Osteoblast (primary cell): ENCODE measurements at places on chromosomes 11 and 22. TPM values are rescaled to one million over a fixed set of nuclear protein-coding genes. Genes with fewer than 3 reads are reported as not detected.

GRCh38 chr22:49380095-49380827 is 447.4 kb downstream of the BRD1 start:
- no peak for DNase-seq

DNA sequence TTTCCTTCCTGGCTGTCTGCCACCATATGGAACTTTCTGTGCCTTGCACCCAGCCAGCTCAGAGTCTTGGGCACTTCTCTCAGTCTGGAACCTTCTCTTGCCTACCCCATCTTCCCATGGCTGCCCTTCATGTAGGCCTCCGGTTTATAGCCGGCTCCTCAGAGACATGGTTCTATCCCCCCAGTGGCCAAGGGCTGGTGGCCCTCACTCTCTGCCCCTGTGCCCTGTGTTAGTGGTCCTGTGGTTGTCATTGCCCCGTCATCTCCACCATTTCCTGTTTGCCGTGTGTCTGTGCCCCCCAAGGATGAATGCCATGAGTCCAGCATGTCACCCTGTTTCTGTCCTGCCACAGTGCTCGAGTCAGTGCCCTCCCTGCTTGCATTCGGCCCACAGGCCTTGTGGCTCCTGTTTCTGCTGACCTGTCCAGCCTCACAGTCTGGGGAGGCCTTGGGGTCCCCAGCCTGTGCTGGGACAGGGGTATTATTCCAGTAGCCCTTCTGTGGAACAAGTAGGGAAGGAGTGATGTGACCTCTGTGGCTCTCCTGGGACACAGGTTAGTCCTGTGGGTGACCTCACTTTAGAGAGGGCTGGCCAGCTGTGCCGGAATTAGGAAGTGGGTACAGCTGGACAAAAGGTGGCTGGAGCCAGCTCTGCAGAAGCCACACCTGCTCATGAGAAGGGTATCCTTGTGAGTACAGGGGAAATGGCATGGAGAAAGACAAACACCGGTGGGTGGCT is 30.7 kb downstream of the ST3GAL4 start:
- DNase-seq, result no peak

- DNase-seq, result no peak
Measured at GRCh38 chr11:16613262-16613511, 125.3 kb upstream of the C11orf58 start.

DNA sequence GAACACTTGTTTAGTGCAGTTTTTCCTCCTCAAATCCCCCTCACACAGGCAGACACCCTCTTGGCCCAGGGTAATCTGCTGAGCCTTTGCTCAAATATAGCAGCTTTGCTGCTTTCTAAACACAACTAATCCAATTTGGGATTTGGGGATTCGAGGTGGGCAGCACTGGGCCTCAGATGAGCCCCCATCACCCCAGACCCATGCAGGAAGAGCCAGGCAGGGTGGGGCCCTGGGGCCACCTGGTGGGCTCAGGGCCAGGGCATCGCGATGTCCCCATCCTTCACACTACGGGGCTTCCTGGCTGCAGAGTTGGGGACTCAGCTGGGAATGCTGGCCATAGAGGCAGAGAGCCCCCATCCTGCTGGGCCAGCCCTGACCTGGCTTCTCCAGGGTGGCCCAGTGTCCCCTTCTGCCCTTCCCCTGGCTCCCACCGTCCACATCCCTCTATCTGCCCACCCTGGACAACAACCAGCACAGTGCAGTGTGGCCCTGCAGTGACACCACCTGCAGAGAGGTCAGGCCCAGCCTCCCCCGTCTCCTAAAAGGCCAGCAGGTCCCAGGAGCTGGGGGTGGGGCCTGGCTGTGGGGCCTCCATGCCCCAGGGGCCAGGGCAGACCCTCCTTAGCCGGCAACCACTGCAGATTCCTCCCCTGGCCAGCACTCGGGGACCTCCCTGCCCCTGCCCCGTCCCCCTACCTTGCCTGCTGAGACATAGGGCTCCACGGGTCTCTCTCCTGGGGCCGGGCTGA is 56.6 kb upstream of the CCDC188 start:
- no peak for DNase-seq

GRCh38 chr11:118406599-118407166 is 5.3 kb downstream of the ATP5MG start:
- no peak for DNase-seq

DNA sequence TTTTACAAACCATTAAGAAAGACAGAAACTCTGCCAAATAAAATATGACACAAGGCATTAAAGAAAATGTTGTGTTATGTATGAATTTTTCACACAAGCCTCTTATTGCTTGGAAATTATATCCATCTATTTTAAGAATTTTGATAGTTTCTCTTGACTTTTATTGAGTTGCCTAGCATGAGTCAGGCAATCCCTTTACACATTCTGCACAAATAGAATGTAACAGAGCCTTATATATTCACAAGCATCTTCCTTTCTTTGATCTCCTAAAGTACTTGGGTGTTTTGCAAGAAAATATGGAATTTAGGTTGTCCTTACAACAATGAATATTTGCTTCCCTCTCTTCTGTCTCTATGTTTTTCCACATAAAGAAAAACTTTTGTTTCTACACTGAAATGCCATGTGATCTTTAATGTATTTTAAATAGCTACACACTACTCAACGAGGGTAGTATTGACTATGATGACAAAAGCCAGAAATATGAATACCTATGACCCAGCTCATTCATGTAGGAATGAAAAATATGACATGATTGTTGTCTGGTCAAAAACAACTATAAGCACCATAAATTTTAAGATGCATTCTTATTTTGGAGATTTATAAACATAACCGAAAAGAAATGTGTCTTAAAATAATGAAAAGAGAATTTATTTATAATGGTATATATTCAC is 398.8 kb downstream of the GUCY1A2 start:
- DNase-seq, result no peak

GRCh38 chr11:69819541-69820070 is 390 bp upstream of the FGF3 start:
- peak; percentile 87 for DNase-seq

MEI1 gene
- total RNA-seq, result 0.29 and 0.36 TPM in 2 replicates

CTNND1 gene
- total RNA-seq, result 126 and 140 TPM in 2 replicates

OR6X1 gene
- total RNA-seq, result not detected in 2 replicates

PRSS23 gene
- total RNA-seq, result 826 and 895 TPM in 2 replicates
